ENCODE measurements at places on chromosomes 3 and 15. TPM values are rescaled to one million over a fixed set of nuclear protein-coding genes. Genes with fewer than 3 reads are reported as not detected.

CORO2B gene
- 1.0 TPM for total RNA-seq

MST1R gene
- total RNA-seq = 0.81 TPM

TLR9 gene
- total RNA-seq = 10.4 TPM

CDHR4 gene
- total RNA-seq = not detected

ATP2B2 gene
- not detected for total RNA-seq

MEX3B gene
- total RNA-seq = 0.31 TPM

PTPRG gene
- 0.22 TPM for total RNA-seq

CLRN1 gene
- total RNA-seq = not detected

GRIP2 gene
- not detected for total RNA-seq

GOLGA8J gene
- total RNA-seq = not detected

GLDN gene
- total RNA-seq = not detected

PDHB gene
- 67.3 TPM for total RNA-seq

CPB1 gene
- total RNA-seq = not detected

ATP13A4 gene
- 3.4 TPM for total RNA-seq

COL6A6 gene
- total RNA-seq = not detected

CATSPER2 gene
- total RNA-seq = 12.9 TPM

CRABP1 gene
- not detected for total RNA-seq

GPR160 gene
- total RNA-seq = 65.5 TPM

ZWILCH gene
- 13.7 TPM for total RNA-seq

GHRL gene
- 2.8 TPM for total RNA-seq
